ENCODE measurements at places on chromosomes 1 and 21.

DNA sequence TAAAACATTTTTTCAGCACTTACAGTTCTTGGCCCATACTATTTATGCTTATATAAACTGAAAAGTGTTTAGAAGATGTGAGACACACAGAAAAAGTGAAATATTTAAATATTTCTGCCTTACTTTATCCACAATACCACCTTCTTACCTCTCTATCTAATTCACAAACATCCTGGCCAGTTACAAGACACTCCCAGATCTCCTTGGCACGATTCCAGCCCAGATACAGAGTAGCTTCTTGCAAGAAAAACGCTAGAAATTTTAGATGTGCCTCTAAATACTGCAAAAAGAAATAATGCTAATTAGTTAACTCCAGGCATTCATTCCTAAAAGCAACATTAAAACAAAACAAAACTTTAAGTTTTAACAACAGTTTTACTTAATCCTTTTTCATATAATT is 68.4 kb downstream of the USP24 start:
- DNase-seq, result no peak

- peak; percentile 26 for DNase-seq
These were observed 1.7 kb upstream of the SORT1 start for GRCh38 chr1:109399326-109399957.

- no peak for DNase-seq
These were observed 53.5 kb upstream of the TRAPPC10 start for GRCh38 chr21:43958364-43959158.

DNA sequence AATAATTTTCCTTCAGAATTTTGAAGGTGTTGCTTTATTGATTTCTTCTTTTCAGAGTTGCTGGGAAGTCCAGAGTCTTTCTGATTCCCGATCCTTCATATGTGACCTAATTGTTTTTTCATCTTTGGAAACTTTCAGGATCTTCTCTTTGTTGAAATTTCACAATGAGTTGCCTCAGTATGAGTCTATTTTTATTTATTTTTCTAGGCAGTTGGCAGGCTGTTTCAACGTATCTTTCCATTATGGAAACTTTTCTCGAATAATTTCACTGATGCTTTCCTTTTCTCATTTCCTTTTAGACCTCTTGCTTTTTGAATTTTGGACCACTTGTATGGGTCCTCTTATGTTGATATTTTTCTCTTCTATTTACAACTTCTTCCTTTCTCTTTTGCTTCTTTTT is 354.3 kb downstream of the TGFB2 start:
- DNase-seq, result no peak

- DNase-seq, result no peak
These were observed 21.1 kb upstream of the TBX19 start for GRCh38 chr1:168259567-168259966.

GRCh38 chr1:54542120-54542961 is 5.7 kb upstream of the ACOT11 start:
- DNase-seq, result peak; percentile 61

DNA sequence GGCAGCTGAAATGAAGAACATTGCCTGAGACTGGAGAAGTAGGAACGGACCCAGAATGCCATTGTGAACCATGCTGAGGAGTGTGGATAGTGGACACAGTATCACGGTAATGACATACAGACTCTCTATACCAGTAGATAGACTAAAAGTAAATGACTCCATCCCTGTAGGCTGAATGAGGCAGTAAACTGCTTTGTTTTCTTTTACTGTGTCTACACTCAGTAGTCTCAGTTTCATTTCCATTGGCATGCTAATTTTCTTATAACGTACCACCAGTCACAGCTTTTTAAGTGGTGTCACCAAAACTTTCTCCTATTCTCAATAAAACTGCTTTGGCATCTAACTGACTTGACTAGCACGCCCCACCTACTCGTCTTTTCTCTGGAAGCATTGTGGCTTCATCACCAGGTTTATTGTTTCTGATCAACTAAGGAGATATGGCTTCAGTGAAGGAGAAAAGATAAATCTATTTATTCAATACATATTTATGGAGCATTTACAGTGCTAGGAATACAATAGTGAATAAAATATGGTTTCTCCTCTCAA is 8.4 kb upstream of the ZNF697 start:
- DNase-seq, result no peak
